HEK293T (cell line): ENCODE measurements at places on chromosomes 5 and 9.

DNA sequence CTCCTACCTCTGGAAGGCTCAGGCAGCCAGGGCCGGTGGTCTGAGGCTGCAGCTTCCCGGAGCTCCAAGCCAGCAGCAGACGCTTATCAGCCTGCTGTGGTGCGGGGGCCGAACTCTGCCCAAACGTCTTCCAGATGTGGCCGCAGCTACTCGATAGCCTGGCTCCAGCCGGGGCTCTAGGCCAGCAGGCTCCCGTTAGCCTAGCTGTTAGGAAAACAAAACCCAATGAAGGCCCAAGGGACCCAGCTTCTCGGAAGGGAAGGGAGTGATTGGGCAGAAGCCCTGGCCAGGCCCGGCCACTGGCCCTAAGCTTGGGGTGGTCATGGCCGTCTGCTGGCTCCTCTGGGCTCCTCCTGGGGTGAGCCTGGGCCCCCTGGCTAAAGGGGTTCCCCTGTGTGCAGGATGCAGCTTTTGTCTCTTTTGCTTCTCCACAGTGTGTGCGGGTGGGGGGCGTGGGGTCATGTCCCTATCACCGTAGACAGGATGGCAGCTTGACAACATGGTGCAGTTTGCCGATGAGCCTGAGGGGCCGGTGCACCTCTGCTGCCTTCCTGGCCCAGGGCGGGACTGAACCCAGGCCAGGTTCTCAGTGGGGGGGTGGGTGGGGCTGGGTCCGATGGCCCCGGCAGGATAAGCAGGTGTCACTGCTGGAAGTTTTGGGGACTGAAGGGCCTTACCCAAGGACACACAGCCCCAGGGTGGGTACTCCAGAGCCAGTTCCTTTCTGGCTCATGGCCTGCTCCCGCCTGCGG is 18.7 kb downstream of the MYMK start:
- DNase-seq = no peak

DNA sequence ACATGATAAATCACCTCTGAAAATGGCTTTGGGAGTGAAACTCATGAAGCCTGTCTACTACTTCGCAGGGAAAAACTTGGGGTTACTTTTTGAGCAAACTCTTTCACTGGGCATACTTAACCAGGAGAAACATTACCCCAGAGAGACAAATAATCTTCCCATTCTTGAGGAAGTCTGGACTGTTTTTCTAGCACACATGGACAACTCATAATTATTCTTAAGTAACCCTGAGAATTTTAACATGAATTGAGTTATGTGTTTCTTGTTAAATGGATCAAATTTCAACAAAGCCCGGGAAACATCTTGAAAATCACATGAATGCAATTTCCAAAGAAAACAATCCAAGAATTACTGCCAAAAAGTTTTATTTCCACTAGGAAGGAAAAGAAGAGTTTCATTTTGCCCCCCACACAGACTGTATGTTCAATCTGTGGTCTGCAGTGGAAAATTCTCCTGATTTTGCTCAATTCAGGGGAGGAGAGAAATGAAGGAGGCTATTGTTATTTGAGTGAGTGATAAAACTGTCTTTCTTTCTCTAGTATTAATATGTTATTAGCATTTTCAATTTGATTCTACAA is 564.8 kb upstream of the CLINT1 start:
- DNase-seq = no peak

DNA sequence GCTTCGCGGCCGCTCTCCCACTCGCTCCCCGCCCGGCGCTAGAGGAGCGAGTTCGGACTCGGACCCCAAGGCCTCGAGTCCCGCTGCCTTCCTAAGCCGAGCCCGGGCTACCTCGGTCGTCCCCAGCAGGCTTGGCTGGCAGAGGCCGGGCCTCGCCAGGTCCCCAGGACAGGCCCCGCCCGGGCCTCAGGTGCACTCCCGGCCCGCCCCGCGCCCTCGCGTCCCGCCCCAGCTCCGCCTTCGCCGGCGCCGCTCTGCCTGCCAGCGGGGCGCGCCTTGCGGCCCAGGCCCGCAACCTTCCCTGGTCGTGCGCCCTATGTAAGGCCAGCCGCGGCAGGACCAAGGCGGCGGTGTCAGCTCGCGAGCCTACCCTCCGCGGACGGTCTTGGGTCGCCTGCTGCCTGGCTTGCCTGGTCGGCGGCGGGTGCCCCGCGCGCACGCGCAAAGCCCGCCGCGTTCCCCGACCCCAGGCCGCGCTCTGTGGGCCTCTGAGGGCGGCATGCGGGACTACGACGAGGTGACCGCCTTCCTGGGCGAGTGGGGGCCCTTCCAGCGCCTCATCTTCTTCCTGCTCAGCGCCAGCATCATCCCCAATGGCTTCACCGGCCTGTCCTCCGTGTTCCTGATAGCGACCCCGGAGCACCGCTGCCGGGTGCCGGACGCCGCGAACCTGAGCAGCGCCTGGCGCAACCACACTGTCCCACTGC is at the start of gene SLC22A5:
SLC22A5 (plus strand) TSS at position 237 of the 707 bp plus-strand sequence; CDS start at position 500, 263 bp downstream.
- DNase-seq = peak; percentile 79

DNA sequence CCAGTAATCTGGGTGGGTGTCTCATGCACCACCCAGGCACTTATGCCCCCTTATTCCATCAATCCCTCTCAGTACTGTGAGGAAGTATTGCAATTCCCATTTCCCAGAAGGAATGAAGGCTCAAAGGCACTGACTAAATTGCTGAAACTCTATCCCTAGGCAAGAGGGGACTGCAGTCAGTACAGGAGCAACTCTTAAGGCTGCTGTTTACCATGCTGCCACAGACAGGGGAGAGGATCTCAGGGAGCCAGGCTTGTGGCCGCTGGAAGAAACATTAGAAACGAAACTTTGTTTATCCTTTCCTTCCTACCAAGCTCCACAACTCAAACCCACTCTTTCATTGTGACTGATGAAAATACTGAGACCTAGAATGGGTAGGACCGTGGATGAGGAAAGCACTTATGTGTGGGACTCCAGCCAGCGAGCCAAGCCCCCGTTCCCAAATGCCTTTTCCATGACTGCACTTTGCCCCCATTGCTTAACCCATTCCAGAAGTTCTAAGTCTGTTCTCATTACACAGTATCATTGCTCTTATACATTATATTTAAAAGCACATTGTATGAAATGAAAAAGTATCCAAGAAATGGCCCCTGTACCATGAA is 54.3 kb downstream of the TLE1 start:
- no peak for DNase-seq

DNA sequence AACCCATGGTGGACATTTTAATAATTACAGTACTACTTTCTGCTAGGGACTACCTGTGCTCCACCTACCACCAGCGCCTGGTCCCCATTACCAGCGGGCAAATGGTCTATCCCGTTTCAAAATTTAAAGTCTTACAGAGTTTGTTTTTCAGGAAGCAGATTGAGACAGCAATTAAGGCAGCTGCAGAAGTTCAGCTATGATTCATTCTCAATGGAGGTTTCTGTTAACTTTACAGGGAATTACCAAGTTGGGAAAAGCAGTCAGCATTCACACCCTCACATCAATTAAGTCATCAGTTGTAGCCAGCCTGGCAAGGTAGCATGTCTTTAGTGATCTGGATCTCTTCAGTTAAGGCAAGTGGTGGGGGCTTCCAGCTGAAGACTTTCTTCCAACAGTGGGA is 410.6 kb upstream of the DAB2 start:
- DNase-seq = no peak

DNA sequence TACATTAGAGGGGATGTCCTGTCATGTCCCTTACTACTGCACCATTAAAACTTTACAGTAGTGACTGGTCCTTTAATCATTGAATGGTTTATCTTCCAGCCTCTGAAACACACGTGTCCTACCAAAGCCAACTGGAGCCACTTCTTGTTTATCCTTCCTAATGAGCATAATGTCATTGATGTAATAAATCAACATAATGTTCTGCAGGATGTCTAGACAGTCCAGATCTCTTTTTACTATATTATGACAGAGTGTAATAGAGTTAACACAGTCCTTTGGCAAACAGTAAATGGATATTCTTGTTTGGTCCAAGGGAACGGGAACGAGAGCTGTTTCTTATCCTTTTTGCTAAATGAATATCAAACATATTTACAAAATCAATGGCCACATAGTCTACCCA is 88.1 kb upstream of the PTPRD start:
- no peak for DNase-seq

- no peak for DNase-seq
Observed at GRCh38 chr5:56734091-56734694, 81.2 kb upstream of the MAP3K1 start.

DNA sequence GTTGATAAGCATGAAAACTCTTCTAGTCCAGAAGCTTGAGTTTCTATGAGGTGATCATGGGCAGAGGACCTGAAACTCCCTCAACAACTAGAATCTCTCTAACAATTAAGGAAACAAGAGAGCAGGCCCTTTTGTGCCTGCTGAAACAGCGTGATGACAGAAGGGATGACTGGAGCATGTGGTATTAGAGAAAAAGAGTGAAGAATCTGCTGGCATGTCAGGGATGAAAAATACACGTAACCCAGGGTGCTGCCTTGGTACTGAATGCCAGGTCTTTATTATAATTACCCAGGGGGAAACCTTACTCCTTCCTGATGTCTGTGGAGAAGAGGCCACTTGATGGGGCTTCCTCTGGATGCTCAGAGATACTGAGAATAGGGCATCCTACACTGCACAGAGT is 167.8 kb downstream of the CRB2 start:
- DNase-seq = no peak

- no peak for DNase-seq
Observed at GRCh38 chr9:16709924-16710323, 160.5 kb downstream of the BNC2 start.

DNA sequence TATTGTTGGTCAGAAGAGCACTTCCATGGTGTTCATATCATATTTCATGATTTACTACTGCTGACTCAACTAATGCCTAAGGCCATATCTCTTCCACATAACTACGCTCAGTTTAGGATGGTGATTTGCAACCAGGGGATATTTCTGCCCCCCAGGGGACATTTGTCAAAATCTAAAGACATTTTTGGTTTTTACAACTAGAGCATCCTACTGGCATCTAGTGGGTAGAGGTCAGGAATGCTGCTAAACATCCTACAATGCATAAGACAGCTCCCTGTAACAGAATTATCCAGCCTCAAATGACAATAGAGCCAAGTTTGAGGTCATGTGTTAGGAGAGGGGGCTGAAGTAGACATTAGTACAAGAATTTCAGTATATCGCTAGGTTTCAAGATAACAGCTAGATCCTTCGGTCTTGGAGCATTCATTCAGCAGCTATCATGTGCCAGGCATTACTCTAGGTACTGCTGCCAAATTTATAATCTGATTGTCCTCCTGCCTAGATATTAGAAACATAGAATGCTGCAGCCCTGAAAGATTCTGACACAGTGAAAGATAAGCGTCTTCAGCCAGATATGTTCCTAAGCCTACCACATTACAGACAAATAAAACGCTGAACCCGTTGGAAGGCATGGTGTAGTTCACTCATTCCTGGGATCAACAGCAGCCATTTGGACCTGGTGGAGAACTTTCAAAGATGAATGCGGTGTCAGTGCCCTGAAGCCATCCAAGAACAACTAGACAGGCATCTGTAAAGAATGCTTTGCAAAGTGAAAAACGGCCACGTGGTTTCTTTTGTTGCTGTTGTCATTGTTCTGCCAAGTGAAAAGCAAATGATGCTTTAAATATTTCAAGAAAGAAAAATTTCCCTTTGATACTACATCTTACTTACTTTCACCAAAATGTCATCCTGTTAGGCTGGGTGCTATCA is 55.5 kb upstream of the FST start:
- DNase-seq = no peak

- no peak for DNase-seq
Observed at GRCh38 chr5:111135946-111136345, 43.8 kb downstream of the WDR36 start.

DNA sequence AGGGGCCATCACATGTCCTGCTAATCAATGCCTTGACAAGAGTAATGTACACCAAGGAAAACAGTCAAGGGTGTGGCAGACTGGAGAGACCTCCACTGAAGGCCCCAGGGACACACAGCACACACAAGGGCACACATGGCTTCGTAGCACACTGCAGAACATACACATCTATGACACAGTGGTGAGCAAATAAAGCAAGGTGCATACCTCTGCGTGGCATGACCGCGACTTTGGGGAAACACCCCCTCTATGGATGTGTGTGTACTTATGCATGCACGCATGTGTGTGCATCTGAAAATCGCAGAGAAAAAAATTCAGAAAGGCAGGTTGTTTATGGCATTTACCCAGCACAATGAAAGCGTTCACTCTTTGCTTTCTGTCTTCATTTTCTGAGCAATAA is 20.5 kb downstream of the SEMA4D start:
- DNase-seq = no peak

GRCh38 chr9:130034570-130034969 is 8.4 kb downstream of the FNBP1 start:
- DNase-seq = no peak

- no peak for DNase-seq
Observed at GRCh38 chr9:133113163-133113948, 7.7 kb downstream of the RALGDS start.

DNA sequence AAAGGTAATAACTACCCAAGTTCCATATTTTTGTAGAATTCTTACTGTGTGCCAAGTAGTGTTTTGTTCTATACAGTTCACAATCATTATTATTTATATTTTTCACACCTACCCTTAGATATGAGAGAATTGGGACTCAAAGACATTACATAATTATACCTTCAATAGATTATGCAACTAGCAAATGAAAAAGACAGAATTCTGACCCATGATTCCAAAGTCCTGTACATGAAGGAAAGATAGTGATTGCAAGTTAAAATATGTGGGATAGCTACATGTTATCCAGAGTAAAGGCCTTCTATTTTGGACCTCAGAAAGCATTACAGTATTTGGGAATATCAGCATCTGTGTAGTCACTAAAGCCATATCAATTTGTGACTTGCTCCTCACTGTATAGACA is 581.0 kb downstream of the ELAVL2 start:
- no peak for DNase-seq

DNA sequence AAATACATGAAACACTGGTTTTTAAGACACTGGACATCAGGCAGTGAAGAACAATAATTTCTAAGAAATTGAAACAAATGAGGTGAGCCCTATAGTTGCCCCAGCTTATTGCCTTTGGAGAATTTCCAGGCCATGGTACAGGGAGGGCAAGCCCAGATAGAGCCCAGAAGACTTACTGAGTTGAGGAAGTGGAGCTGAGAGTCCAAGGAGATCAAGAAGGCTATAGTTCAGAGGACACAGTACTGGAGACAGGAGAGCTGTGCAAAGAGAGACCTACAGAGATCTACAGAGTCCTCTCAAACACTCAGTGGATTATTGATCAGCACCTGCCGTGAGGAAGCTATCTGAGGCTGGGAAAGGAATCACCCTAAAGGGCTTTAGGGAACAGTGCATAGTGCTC is 112.6 kb downstream of the GALNT10 start:
- no peak for DNase-seq

- no peak for DNase-seq
Observed at GRCh38 chr5:30845194-30845593, 348.3 kb upstream of the CDH6 start.

- DNase-seq = no peak
Observed at GRCh38 chr9:112051812-112052211, 123.3 kb downstream of the SUSD1 start.

GRCh38 chr9:134535171-134535570 is 106.4 kb upstream of the COL5A1 start:
- no peak for DNase-seq

DNA sequence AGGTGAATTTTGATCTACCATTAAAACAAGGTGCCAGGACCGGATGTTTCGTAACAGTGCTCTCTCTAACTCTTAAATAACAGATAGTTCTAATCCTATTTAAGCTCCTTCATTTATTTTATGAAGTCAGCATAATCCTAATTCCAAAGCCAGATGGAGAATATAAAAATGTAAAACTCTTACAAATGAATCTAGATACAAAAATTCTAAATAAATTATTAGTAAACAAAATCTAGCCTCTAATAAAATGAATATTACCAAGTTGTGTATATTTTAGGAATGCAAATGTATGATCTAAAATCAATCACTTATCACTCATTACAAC is 32.4 kb upstream of the IL33 start:
- DNase-seq = no peak

- no peak for DNase-seq
Observed at GRCh38 chr5:177319913-177320588, 8.4 kb upstream of the MXD3 start.
